ENCODE measurements at places on chromosomes 3 and 15.

DNA sequence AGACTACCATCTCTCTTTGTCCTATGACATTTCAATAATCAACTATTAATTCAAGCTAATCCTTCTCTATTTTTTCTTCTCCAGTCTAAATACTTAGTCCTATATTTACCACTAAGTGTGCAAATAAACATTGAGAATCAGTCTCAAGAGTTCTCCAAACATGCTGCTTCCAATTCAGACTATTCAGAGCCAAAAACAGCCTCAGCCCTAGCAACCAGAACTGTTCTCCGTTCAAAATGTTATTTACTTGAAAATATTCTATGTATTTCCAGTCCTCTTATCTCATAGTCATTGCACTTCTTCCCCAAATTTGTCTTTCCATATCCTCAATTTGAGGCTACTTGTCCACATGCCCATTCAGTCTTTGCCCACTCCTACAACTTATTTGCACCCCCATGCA is 805.5 kb downstream of the IGSF11 start:
- no peak for DNase-seq

GRCh38 chr3:23835802-23836201 is 30.0 kb downstream of the UBE2E1 start:
- DNase-seq, result no peak

- DNase-seq, result no peak
Observed at GRCh38 chr3:57062101-57062631, 1.7 kb downstream of the SPATA12 start.

- no peak for DNase-seq
Observed at GRCh38 chr15:83854321-83854720, 200.4 kb downstream of the ADAMTSL3 start.

DNA sequence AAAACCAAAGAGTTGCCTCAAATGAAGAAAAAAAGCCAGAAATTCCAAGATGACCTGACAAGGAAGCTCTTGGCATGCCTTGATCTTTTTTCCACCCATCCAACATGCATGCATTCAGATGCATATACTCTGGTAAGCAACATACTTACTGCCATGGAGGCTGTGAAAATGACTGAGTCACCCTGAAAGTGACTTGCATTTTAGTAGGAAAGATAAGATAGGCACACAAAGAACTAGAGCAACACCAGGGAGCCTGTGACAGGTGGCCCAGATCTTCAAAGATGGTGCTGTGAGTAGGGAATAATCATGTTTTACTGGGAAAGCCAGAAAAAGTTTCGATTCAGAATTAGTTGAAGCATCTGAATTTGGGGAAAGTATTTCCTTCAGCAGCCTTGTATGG is 185.1 kb upstream of the SLCO3A1 start:
- no peak for DNase-seq

- no peak for DNase-seq
Observed at GRCh38 chr15:34802803-34803750, 7.7 kb upstream of the ACTC1 start.

GRCh38 chr15:39692356-39693327 is 90.0 kb downstream of the FSIP1 start:
- DNase-seq, result no peak

DNA sequence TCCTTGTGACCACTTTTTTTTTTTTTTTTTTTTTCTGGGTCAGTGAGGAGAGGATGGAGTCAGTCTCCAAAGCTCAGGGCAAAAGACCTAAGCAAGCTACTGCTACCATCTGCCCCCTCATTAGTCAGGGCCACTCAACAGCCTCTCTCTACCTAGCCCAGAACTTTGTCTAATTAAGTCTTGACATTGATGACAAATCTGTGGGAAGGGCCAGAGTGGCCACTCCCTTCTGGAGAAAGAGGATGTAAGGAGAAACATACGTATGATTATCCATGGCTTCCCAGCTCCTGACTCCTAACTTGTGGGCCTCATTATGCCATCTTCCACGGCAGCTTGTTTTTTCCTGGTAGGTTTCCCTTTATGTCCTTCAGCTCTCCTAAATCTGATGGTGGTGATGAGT is 37.9 kb downstream of the NR1I2 start:
- no peak for DNase-seq

- DNase-seq, result no peak
Observed at GRCh38 chr3:191151653-191152052, 47.4 kb upstream of the OSTN start.

GRCh38 chr3:56792193-56792592 is 9.6 kb downstream of the ARHGEF3 start:
- no peak for DNase-seq

- DNase-seq, result no peak
Observed at GRCh38 chr15:59282515-59283337, 76.1 kb downstream of the LDHAL6B start.

GRCh38 chr3:23051240-23052140 is 151.6 kb upstream of the UBE2E2 start:
- DNase-seq, result no peak

GRCh38 chr15:91862891-91863504 is 9.5 kb downstream of the SLCO3A1 start:
- DNase-seq, result no peak

DNA sequence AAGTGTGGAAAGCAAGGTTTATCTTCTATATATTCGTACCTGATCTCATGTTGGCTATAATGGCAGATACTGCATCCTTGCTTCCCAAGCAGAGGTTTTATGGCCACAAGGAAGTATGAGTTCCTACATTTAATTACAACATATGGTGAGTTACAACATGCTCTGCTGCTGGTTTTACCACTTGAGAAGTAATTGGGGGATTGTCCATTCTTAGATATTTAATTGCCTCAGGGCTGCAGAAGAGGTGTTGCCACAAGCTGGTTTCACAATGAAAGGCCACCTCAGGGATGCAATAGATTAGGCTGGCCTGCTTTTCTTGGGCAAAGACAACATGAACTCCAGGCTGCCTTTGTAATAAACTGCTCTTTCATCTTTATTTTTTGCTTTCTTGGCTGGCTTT is 48.6 kb downstream of the RAP2B start:
- DNase-seq, result no peak

- DNase-seq, result no peak
Observed at GRCh38 chr3:100020876-100021644, 93.2 kb downstream of the FILIP1L start.

- no peak for DNase-seq
Observed at GRCh38 chr3:23455084-23455483, 252.0 kb downstream of the UBE2E2 start.

DNA sequence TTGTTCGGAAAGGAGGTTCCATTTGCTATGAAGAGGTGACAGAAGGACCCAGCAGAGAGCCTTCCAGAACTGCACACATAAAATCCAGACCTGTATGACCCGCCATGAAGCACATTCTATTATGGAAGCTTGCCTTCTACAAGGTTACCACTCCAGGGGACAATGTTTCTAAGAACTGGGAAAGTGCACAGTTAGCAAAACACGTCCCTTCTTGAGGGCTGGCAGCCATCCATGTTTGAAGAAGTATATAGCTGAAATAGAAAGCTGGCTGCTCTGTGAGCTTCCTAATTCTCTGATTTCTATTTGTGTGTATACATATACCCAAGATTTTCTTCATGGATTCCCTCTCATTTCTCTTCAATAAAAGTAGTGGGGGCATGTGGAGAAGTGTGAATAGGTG is 74.6 kb downstream of the CNTN3 start:
- DNase-seq, result no peak

DNA sequence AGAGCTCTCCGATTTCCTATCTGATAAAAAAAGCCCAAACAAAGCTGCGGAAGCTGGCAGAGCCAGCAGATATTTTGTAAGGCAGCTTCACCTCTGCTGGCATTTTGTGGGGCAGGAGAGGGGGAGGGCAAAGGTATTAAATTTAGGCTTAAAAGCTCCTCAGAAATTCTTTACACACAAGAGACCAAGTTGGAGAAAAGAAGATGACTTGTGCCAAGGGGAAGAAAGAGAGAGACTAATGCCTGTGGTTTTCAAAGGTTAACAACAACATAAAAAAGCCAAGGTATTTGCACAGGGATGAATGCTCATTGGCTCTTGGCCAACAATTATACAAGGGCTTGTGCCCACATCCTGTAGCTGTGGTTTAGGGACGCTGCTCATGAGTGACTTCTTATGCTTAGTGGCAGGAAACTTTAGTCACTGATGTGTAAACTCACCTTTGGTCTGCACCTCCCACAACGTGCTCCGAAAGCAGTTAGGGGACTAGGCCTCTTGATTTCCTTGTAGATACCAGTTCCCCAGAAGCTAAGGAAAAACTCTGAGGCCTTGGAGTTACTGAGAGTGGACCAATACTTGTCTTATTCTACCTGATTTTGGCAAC is 152.9 kb downstream of the TPRG1 start:
- peak; percentile 13 for DNase-seq

GRCh38 chr3:49841126-49841696 is 15.2 kb downstream of the TRAIP start:
- no peak for DNase-seq

DNA sequence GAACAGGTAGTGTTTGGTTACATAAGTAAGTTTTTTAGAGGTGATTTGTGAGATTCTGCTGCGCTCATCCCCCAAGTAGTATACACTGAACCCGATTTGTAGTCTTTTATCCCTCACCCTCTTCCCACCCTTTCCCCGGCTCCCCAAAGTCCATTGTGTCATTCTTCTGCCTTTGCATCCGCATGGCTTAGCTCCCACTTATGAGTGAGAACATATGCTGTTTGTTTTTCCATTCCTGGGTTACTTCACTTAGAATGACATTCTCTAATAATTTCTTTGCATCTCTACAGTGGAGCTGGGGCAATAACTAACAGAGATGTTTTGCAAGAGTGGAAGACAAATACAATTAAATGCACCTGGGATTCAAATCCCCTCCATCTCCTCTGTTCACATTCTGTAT is 93.2 kb downstream of the TP63 start:
- DNase-seq, result no peak

DNA sequence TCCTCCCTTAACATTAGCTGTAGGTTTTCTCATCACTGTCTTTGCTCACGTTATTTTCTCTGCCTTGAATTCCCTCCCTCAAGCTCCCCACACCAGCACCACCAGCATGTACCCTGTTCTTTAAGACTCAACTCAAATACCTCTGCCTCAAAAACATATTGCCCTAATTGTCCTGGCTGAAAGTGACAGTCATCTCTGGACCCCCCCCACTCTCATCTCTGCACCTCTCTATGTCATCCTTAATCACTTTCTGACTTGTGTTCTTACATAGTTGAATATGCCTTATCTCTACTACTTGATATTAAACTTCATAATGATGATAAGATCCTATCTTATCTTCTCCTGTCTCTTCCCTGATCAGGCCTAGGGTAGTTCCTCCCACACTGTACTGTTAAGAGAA is 345.2 kb upstream of the TPRG1 start:
- DNase-seq, result no peak

DNA sequence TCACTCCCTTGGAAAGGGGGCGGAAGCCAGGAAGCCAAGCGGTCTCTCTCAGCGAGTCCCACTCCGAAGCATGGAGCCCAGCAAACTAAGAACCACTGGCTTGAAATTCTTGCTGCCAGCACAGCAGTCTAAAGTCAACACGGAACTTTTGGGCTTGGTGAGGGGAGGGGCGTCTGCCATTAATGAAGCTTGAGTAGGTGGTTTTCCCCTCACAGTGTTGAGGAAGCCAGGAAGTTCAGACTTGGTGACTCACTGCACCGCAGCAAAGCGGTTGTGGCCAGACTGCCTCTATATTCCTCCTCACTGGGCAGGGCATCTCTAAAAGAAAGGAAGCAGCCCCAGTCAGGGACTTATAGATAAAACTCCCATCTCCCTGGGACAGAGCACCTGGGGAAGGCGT is 665.4 kb upstream of the CBLB start:
- DNase-seq, result no peak

DNA sequence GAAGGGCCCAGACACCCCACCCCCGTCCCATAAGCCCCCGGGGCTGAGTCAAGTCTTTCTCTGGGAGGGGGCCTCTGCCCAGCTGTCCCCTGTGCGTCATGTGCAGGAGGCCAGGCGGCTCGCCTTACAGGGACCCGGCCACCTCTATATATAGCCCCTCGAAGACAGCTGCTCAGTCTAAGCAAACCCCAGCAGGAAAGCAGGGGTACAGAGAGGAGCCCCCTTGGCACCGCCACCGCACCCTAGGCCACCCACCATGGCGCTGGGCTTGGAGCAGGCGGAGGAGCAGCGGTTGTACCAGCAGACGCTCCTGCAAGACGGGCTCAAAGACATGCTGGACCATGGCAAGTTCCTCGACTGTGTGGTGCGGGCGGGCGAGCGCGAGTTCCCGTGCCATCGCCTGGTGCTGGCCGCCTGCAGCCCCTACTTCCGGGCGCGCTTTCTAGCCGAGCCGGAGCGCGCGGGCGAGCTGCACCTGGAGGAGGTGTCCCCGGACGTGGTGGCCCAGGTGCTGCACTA is at the start of gene KLHL40:
TSS of gene KLHL40 (plus strand) at position 175 of the 519 bp plus-strand sequence. CDS start at position 257, 82 bp downstream.
- no peak for DNase-seq

- DNase-seq, result no peak
Observed at GRCh38 chr15:94925680-94926079, 694.3 kb downstream of the MCTP2 start.

GRCh38 chr3:50272911-50273688 is 4.2 kb downstream of the SEMA3B start:
- no peak for DNase-seq

- DNase-seq, result no peak
Observed at GRCh38 chr3:117566926-117567325, 857.3 kb downstream of the TUSC7 start.

DNA sequence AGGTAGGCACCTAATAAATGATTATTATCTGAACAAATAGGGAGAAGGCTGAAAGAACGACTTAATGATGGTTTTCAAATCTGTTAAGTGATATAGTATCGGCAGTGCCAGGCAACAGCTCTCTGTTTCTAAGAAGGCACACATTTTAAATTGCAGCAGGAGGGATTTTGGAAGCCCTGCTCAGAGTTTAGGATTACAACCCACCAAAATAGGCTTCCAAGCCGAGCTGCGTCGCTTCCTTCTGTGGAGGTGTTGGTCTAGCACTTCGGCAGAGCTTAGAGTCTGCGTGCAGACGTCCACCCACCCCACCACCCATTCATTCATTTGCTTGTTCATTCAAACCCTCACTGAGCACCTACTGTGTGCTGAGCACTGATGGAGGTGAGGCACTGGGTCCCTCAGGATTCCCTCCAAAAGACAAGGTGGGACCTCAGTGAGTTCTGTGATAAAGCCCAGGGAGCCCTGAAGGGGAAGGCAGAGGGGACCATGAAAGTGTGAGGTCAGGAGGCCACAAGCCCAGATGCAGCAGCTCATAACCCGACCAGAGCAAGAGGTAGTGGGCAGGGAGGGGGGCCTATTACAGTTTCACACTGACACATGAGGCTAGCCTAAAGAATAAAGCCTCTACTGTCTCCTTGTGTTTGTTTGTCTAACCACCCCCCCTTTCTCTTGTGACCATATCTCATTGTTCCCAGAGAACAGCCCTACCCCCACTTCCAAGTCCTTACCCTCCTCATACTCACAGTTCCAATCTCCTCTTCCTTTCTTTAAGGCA is 8.9 kb downstream of the ADCY5 start:
- no peak for DNase-seq

DNA sequence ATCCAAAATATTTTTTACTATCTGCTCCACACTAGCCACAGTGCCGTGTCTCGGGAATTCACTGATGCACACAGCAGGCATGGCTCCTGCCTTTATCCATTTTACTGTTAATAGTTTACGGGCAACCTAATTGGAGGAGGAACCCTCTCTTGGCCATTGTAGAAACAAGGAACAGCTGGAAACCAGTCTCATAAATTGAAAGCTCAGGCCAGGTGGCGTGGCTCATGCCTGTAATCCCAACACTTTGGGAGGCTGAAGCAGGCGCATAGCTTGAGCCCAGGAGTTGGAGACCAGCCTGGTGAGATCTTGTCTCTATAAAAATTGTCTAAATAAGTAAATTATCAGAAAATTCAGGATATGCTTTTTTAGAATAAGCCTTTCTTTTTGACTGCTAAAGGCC is 39.0 kb downstream of the IL5RA start:
- no peak for DNase-seq

- DNase-seq, result no peak
Observed at GRCh38 chr3:40877631-40878463, 321.5 kb upstream of the CTNNB1 start.
